Stimulated activated CD8-positive, alpha-beta memory T cell treated with anti-CD3 and anti-CD28 coated beads, Interleukin-15, amount 100 ng/mL, for 4 hours (primary cell): ENCODE measurements at places on chromosomes 7 and 10.

DNA sequence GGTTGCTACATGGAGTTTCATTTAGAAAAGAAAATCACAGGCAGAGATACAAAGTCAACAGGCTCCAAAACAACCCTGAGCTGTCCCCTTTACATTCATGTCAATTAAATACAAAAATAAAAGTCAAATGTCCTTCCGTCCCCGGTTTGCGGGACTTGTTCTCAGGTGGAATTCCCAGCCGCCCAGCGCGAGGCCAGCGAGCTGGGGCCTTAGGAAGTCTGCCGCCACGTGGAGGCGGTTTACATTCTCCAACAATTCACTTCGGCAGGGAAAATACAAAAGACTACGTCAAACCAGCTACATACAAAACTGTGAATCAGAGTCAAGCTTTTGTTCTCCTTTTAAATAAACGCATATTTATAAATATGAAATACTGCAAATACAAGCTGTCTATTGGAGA, 25.3 kb upstream of the DDC start:
- no peak for DNase-seq

- DNase-seq: no peak
Observed at GRCh38 chr7:143419880-143420279, 11.2 kb upstream of the EPHA1 start.

DNA sequence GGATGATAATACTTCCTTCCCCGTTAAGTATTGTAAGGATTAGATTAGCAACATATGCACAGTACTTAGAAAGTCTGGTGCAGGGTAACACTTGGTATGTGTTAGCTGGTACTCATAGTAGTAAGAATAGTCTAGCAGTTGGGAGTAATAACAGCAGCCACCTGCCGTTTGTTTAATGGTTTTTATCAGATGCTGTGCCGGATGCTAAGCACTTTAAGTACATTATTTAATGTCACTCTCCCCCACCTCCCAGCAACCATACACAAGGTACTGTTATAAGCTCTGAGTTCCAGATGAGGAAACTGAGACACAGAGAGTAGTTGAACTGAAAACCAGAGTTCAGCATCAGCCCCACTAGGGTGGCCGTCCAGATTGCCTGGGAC, 60.1 kb downstream of the ZMIZ1 start:
- no peak for DNase-seq

- no peak for DNase-seq
Observed at GRCh38 chr7:113301141-113301540, 182.8 kb upstream of the SMIM30 start.

- DNase-seq: no peak
Observed at GRCh38 chr7:134690016-134690415, 43.4 kb downstream of the BPGM start.

DNA sequence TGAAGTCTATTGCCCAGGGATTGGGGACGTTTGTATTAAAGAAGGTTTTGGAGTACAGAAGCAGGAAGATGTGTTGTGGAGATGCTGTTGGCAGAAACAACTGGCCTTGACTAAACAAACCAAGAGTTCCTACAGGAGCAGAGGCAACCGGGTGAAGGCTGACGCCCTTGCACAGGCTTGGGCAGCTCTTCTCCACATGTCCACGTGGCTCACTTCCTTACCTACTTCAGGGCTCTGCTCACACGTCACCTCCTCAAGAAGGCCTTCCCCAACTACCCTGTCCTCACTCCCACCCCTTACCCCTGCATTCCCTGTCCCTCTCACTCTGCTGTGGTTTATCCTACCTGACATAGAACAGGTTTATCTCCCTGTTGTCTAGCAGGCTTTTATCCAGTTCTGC, 59.9 kb upstream of the JAZF1 start:
- DNase-seq: no peak

GRCh38 chr10:58704671-58705141, 192.0 kb downstream of the BICC1 start:
- no peak for DNase-seq

DNA sequence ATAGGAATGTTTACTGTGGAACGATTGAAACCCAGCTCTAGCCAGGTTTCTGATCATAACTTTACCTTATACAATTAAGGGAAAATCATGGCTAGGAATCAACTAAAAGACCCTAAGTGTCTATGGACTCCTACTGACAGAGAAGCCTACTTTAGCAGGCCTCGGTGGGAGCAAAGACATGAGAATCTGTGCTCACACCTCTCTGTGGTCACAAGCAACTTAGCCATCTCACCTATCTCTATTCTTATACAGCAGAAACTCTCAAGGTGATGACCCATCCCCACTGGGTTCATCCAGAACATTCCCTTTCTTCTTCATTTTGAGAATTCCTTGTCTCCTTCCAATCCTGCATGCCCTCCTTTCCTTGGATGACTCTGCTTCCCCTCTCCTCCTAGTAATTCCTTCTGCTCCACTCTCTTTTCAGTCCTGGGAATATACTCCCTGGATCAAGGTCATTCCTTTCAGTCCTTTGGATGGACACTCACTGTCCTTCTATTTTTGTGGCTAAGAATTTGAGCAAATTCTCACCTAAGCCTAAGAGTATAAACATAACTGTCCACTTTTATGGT, 2.9 kb downstream of the BLNK start:
- DNase-seq: no peak

- DNase-seq: no peak
Observed at GRCh38 chr7:151109094-151110048, 23.1 kb downstream of the AGAP3 start.

DNA sequence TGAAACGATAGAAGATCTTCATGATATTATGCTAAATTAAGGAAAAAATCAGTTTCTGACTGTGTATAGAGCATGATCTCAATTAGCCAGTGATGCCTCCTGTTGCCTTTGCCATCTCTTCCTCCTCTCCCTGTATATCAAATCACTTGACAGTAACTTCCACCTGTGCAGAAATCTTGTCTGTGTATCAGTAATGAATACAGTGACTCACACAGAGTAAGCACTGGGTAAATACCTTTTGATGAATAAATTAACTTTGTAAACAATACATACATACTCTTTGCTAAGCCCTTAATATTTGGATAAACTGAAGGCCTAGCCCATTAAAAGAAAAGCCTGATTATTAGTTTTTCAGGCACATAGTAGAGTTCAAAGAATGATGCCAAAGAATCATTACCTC, 610.6 kb upstream of the NRP1 start:
- no peak for DNase-seq

DNA sequence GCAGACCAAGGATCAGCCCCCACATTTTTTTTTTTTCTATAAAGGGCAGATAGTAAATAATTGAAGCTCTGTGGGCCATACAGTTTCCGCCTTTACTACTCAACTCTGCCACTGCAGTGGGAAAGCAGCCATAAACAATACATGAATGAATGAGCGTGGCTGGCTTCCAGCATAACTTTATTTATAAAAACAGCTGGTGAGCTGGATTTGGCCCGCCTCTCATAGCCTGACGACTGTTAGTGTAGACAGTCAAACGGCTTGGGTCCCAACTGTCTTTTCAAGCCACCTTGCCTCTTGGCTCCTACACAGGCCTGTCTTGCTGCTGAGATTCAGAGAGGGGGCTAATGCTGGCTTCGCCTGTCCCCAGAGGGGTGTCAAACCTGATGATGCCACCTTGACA, 169.8 kb upstream of the GPR26 start:
- no peak for DNase-seq

DNA sequence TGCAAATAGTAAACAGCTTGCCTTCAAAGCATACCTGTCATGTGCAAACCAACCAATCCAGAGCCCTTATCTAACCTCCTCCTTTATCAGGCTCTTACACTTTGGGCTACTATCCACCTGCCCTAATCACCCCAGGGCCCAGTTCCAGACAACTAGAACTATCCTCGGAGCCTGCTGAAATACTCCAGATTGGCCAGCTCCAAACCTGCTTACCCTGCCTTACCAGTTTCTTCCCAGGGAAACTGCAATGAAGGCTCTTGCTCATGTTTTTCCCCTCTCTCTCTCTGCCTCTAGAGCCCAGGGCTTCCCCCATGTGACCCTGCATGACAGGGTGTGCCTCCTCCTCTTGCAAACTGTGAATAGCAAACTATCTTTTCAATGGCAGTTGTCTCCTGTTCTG, 81.4 kb upstream of the CAPZA2 start:
- DNase-seq: no peak

GRCh38 chr10:82150123-82150900, 275.3 kb downstream of the NRG3 start:
- no peak for DNase-seq

GRCh38 chr7:157863176-157863575, 526.4 kb downstream of the DNAJB6 start:
- no peak for DNase-seq

GRCh38 chr10:409408-410040, 274.3 kb downstream of the ZMYND11 start:
- no peak for DNase-seq

DNA sequence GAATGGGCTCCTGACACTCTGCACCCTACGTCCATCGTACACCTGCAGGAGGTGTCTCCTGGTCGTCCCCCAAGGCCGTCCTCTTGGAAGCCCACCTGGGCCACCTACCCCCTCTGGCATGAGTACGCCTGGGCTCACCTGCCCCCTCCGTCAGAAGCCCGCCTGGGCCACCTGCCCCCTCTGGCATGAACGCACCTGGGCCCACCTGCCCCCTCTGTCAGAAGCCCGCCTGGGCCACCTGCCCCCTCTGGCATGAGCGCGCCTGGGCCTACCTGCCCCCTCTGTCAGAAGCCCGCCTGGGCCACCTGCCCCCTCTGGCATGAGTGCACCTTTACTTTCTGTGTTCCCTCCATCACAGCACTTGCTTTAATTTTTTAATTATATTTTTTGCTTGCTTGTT, 401.2 kb downstream of the PTPRN2 start:
- no peak for DNase-seq

DNA sequence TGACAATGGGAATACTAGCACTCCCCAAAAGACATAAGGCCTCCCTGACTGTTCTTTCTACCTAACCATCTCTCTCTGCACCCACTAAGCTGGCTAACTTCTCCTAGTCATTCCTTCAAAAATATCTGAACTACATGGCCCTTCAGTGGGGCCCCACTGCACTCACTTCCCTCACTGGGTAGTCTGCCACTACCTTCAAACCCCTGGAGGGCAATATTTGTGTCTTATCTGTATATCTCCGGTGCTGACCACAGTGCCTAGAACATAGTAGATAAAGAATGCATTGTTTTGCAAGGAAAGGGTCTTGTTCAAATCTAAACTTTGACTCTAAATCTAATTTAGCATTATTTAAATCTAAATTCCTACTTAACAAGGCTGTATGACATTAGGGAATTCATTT, 44.3 kb downstream of the CACUL1 start:
- no peak for DNase-seq

DNA sequence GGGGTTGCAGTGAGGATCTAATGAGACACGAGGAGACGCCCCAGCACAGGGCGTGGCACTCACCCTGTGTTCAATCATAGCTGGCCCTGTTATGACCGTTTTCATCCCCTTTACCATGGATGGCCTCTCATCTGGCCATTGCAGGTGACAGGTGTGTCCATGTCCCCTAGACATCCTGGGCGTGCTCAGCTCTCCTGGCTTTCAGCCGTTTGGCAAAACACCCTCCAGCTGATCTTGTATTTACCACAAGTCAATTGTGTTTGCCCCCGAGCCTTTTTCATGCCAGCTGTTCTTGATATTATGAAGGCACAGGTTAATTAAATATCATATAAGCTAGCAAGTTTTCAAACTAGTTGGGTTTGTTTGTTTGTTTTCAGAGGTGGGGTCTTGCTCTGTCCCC, 97.1 kb downstream of the CHST15 start:
- no peak for DNase-seq

DNA sequence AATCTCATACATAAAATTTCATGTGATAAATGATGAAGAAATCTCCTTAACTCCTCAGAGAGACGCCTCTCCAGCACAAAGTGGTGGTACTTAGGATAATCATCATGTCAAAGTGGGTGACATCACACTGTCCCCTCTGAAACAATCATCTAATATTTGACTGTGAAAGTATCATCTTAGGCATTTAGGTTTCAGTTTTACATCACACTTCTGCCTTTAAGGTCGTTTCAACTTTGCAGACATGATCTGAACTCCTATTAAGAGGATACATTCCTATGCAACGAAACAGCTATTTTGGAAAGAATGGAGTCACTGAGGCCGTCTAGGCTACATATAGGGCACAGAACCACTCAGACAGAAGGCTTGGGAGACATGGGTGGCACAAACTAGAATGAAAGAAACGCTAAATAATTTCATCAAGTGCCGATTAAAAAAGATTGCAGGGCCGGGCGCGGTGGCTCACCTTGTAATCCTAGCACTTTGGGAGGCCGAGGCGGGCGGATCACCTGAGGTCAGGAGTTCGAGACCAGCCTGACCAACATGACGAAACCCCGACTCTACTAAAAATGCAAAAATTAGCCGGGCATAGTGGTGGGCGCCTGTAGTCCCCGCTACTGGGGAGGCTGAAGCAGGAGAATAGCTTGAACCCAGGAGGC, 2.0 kb downstream of the VOPP1 start:
- DNase-seq: no peak

GRCh38 chr10:34465678-34466077, 349.4 kb downstream of the PARD3 start:
- DNase-seq: no peak

DNA sequence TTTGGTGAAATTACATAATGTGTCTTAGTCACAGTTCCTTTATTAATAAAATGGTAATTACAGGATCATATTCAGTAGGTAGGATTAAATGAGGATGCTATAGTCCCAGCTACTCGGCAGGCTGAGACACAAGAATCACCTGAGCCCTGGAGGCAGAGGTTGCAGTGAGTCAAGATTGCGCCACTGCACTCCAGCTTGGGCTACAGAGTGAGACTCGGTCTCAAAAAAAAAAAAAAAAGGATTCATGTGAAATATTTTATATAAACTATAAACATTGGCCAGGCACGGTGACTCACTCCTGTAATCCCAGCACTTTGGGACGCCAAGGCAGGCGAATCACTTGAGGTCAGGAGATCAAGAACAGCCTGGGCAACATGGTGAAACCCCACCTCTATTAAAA, 197.9 kb downstream of the IMMP2L start:
- no peak for DNase-seq

- DNase-seq: no peak
Observed at GRCh38 chr7:122305475-122306319, 1.1 kb upstream of the FEZF1 start.
